Stimulated activated CD4-positive, alpha-beta T cell treated with anti-CD3 and anti-CD28 coated beads, Interleukin-12 subunit alpha, Interleukin-12 subunit beta, amount 100 ng/mL, for 4 hours (primary cell): ENCODE measurements at places on chromosomes 6 and 20.

DNA sequence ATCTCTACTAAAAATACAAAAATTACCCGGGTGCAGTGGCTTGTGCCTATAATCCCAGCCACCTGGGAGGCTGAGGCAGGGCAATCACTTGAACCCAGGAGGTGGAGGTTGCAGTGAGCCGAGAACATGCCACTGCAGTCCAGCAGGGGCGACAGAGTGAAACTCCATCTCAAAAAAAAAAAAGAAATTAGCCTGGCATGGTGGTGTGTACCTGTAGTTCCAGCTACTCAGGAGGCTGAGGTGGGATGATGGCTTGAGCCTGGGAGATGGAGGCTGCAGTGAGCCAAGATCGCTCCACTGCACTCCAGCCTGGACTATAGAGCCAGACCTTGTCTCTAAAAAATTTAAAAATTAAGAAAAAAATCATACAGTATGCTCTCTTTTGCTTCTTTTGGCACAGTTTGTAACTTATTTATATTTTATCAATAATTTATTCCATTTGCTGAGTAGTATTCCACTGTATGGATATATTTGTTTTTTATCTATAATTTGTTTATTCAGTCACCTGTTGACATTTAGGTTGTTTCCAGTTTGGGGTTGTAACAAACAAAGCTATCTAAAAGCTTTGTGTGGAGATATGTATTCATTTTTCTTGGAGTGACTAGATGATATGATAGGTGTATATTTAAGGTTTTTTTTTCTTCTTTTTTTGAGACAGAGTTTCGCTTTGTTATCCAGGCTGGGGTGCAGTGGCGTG lies 8.0 kb upstream of the MYBL2 start:
- DNase-seq, result no peak

DNA sequence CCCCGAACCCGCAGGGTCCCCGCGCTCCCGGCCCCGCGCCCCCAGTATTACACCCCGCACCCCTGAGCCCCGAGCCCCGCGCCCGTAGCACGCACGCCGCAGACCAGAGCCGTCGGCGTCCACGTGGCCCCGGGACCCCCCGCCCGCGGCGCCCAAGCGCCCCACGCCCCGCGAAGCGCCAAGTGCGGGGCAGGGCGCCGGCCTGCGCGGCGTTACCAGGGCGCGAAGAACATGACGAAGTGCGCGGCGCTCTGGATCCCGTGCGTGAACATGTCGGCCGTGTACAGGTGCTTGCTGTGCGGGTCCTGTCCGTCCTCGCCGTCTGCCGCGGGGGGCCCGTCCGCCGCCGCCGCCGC lies 312 bp downstream of the TXNDC5 start:
- DNase-seq, result no peak

- DNase-seq, result no peak
Measured at GRCh38 chr6:71396410-71396801, 107.8 kb downstream of the OGFRL1 start.

DNA sequence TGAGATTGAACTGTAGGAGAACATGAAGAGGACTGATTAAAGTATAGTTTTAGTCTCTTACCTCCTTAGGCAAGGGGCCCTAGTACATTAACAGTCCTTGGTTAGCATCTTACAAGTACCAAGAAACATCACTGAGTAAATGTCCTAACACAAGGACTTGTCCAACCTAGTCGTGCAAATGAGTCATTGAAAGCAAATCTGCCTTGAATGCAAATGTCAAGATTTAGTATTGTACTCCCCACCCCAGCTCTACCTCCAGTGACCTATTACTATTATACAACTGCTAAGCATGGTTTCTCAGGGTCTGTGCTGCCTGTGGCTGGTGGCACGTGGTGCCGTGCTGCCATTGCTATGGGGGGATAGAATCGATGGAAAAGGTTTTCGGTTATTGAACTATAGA lies 138.4 kb downstream of the PLCB4 start:
- no peak for DNase-seq

GRCh38 chr20:38059832-38060231 lies 26.3 kb downstream of the RPRD1B start:
- DNase-seq, result no peak

DNA sequence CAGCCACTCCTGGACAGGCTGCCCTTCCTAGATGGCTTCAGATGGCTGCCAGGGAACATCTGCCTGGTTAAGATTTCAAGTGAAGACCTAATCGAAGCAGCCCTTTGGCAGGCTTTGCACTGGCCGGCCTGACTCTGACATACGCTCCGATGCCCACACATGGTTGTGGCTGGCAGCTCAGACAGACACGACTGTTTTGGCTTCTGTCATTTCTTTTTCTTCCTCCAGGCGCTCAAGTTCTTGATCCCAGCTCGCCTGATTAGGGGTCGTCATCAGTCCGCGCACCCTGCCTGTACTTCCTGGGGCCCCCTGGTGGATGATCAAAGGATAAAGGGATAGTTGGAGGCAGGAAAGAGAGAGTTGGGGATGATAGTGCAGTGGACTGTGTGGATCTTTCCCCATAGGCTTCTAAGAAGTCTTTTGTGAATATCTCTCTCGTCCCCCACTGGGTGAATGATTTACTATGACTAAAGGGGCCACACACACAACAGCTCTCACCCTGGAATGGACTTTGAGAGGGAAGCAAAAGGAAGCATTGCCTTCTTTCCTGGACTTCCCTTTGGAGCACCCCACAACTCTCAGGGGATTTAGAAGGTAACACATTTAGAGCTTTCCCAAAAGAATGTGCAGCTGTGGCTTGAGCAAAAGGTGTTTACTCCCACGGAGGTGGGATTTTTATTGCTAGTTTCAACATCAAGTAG lies 21.4 kb upstream of the TRAM2 start:
- no peak for DNase-seq

- DNase-seq, result no peak
Measured at GRCh38 chr6:1587546-1587945, 22.2 kb upstream of the FOXC1 start.

DNA sequence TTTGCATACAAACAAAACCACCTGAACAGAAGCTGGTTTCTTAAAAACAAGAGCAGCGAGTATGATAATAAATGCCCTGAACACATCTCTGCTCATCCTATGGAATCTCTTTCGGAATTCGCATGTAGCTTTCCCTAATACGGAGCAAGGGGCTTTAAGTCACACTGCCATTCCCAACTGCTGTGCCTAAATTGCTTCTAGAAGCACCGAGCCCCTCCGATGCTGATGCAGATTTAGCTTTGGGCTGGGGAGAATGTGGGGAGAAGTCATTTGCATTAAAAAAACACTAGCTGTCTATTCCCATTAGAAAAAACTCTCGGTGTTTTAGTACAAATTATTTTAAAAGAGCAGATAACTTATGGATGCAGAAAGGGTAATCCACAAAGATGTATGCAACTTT lies 76.9 kb downstream of the CD83 start:
- DNase-seq, result no peak

DNA sequence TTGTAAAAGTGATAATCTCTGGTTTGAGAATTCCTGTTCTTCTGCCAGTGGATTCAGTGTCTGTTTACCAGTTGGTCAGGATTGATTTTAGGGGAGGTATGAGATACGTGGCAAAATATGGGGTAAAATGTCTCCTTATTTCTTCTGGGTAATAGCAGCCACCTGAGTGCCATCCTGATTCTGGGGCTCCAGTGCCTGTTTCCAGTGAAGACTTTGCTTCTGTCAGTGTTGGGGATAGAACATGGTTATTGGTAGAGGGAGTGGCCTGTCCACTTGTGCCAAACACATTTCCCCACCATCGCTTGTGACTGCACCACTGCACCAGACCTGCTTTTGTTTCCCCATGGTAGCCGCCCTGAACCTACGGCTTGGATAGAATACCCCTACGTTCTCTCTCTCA lies 15.7 kb downstream of the PANK2 start:
- DNase-seq, result no peak

DNA sequence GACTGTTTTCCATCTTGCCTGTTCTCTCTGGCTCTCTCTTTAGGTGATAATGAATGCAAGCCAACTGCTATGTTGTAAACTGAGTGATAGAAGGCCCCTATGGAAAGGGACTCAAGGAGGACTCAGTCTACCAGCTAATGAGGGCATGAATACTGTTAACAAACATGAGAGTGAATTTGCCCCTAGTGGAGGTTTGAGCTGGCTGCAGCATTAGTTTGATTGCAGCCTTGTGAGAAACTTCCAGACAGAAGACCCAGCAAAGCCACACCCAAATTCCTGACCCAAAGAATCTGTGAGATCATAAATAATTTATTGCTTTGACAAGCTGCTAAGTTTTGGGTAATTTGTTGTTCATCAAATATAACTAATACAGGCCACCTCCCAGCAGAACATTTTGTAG lies 50.0 kb upstream of the PLCB1 start:
- no peak for DNase-seq

DNA sequence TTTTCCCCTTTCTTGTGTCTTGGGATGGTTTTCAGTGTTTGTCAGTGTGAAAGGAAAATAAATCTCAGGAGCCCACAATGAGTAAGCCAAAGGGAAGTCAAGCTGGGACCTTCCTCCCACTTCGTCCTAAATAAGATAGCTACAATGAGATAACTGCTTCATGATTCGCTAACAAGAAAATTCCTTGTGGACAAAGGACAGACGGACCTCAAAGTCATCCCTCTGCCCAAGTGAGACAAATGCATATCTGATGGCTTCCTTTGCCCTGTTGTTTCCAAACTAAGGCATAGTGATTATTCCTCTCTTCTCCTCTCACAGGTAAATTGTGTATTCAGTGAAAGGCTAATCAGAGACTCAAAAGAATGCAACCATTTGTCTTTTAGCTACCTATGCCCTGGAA lies 26.1 kb upstream of the ADTRP start:
- DNase-seq, result no peak

DNA sequence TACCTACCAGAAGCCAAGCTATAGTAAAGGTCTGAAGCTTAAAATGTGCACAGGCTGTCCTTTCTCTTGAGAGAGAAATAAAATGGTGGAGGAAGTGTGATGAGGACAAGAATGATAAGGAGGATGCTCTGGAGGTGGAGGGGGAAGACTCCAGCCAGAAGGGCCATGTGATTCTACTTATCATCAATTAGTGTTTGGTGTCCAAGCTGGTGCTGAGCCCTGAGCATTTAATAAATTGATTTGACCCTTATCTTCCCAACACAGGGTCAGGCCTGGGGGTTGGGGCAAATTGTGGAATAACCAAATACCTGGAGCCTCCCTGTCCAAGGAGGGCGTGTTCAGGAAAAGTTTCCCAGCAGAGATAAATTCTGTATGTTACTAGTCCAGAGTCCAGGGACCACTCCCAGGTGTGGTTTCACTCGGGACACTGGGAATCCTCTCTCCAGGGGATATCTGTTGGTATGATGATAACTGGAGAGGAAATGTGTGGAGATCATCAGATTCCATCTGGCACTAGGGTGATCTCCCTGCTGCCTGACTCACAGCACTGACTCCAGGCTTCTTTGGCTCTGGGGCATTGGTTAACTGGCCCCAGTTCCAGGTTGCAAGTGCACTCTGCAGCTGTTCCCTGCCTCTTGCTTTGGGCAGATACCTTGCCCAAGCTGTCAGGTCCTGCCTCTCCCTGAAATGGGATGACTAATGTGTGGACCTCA lies 3.8 kb upstream of the MYBL2 start:
- no peak for DNase-seq

- no peak for DNase-seq
Measured at GRCh38 chr20:61441537-61441936, 189.5 kb downstream of the CDH4 start.

DNA sequence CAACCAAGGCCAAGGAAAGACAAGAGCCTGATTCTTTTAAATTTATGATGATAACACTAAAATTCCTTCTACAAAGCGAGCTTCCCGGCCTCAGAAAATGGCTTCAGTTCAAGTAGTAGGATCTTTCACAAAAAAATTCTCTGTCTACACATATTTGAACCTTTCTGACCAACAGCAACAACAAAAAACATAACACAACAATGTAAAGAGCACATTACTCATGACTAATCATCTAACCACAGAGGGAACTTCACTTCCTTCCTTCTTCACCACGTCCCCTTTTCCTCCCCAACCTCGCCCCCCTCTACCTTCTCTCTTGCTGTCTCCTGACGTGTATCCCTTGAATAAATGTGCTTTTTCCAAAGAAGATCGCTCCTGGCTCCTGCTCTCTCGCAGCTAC lies 228.2 kb downstream of the MYLK4 start:
- DNase-seq, result no peak

- no peak for DNase-seq
Measured at GRCh38 chr6:45712786-45713185, 302.9 kb downstream of the CLIC5 start.

- DNase-seq, result no peak
Measured at GRCh38 chr6:135568379-135568778, 70.8 kb upstream of the AHI1 start.

GRCh38 chr6:52929321-52930164 lies 20.0 kb upstream of the GSTA3 start:
- no peak for DNase-seq

- DNase-seq, result no peak
Measured at GRCh38 chr20:5660346-5660745, 89.9 kb upstream of the SHLD1 start.

DNA sequence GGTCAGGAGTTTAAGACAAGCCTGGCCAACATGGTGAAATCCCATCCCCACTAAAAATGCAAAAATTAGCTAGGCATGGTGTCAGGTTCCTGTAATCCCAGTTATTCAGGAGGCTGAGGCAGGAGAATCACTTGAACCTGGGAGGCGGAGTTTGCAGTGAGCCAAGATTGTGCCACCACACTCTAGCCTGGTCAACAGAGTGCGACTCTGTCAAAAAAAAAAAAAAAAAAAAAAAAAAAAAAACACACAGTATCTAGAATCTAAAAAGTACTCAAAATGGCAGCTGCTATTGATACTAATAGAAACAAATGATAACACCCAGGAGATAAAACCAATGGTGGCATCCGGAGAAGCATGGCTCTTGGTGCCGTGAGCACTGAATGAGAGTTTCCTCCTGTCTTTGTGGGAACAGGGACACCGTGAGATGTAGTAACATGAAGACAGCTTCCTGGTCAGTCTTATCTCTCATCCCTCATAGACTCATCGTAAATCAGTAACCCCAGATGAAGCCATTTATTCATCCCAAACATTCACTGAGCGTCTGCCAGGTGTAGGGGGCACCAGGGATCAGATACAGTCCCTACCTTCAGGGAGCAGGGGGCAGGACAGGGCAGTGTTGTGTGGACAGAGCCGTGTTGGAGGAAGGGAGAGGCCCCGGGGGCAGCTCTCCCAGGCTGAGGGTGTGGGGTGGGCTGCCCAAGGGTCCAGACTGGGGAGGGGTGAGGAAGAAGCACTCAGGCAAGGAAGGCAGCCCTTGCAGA lies 66.1 kb downstream of the SYNJ2 start:
- no peak for DNase-seq
